ENCODE measurements at places on chromosomes 4 and X.

DNA sequence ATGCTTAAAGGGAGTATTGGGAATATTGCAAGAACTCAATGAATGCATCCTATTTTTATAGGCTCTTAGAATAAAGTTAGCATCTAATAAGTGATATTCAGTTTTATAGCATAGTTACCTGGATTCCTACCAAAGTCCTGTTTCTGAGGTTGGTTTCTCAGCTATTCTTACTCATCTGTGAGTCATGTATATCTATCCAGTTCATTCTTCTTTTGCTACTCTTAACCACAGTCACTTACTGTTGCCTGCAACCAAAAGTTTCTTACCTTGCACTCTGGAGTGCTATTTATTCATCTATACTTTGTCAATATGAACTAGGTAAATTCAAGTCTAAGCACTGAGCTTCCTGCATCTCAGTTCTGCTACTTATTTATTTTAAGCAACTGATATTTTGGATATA, 322.5 kb downstream of the HS3ST1 start:
- no peak for DNase-seq

DNA sequence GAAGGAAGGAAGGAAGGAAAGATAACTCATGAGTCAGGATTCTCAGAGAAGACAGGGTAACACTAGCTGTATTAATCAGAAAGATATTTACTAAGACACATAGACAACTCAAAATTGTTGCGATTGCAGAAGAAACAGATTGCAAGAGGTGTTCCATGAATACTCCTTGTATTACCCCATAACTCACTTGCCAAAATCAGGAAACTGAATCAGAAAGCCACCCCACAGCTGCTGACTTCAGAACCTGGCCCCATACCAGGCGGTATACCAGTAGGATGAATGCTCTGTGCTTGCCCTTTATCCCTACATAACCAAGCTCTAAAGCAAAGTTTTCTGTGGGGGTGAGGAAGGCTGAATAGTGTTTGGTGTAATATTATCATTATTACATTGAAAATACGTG, 468.5 kb downstream of the IQCM start:
- DNase-seq: no peak

DNA sequence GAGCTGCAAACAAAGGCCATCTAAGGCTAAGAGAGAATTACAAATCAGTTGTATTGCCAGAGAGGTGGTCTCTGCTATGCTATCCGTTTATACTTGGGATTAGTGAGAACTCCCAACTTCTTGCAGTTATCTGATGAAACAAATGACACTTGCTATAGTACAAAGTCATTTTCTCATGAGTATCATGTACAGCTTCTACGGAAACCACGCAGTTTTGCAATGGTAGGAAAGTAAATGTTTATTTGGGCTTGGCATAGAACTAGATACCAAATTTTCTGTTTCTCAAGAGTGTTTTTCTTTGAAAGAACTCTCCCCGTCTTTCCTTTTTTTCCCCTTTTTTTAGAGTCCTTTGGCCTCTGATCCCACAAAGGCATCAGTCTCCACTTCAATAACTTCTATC, 128.2 kb upstream of the ENPEP start:
- DNase-seq: no peak

GRCh38 chrX:2521927-2522386, 21.2 kb upstream of the DHRSX start:
- DNase-seq: no peak

DNA sequence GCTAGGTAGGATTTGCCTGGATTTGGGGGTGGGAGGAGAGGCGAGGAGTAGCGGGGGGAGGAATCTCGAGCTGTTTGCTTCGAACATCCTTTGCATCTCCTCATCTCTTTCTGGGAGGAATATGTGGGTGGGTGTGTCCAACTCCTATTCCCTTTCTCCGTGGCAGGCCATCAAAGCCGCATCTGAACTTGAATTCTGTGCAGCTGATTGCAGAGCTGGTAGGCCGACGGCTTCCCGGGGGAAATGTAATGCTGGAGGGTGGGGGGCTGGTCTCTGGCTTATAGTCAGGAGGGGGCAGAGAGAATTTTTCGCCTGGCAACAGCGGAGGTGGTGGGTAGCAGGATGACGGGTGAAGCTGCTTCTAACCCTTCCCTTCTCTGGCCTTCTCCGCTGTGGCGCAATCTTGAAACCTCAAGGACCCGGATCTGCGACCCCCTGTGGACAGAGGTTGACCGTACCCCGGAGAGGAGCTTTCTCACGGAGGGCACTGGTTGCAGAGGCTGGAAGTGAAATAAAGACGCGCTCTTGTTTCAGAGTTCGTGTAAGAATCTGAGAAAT, 628 bp downstream of the ZCCHC12 start:
- no peak for DNase-seq

- DNase-seq: no peak
Observed at GRCh38 chrX:78514852-78515251, 144.3 kb downstream of the RTL3 start.

DNA sequence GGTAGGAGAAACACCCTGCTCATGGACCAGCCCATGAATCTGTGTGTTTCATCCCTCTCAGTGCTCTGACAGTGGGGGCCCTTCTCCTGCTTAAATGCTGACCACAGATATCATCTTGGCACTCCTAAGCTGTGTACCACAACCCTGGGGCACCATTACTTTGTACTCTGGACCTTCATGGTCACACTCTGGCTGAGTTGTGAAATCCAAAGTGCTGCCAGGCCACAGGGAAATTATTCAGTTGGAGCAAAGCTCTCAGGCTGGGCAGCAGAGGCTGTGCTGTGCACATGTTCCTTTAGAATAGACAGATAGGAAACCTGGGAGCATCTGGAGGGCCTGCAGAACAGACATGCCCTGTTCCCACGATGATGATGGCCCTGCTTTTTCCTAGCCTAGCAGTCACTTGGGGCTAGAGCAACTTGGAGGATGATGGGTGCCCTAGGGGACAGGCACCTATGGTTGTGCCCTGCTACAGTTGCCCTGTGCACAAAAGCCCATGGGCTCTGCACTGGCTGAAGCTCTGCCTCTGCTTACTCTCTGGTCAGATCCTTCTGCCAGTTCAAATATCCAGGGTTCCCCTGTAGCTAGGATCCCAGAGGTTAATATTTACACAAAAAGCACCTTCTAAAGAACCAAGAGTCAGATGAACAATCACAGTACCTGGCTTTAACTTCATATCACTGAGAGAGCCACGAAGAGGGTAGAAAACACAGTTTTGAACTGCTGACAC, 48.5 kb upstream of the CDX4 start:
- DNase-seq: no peak

- DNase-seq: no peak
Observed at GRCh38 chr4:7636240-7636508, 201.4 kb upstream of the PSAPL1 start.

DNA sequence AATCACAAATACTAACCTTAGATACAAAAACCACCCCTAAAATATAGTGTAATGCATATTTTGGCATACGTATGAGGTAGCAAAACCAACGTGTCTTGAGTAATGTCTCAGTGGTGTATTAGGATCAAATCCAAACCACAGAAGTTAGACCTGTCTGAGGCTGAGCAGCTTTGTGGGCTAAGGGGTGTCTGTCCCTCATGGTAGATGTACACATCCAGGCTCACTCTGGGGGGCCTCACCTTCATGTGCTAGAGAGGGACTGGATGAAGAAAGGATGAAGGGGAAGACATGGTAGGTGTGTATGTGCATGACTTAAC, 188.0 kb upstream of the TBC1D9 start:
- DNase-seq: no peak

DNA sequence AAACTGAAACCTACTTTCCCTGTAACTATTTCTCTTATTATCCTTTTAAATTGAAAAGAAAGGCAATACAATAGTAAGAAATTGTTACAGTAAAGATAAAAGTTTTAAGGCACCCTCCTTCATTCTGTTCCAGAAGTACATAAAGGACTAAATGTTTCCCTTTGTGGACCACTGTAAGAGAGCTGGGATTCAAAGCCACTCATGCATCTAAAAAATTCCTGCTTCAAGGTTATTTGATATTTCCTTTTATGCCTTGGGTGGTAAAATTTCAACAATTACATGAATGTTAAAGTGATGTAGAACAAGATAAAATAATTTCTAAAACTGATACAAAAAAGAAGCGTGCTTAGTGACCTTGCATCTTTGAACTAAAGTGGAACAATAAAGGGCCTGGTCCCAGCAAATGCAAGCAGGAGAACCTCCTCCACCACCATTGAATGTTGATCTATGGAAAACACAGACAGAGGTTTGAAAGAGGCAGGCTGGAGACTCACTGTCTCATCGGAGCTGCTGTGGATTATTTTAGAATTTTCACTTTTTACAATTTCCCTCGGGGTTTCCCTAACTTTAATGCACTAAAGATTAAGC, 42.3 kb upstream of the PRSS12 start:
- no peak for DNase-seq

DNA sequence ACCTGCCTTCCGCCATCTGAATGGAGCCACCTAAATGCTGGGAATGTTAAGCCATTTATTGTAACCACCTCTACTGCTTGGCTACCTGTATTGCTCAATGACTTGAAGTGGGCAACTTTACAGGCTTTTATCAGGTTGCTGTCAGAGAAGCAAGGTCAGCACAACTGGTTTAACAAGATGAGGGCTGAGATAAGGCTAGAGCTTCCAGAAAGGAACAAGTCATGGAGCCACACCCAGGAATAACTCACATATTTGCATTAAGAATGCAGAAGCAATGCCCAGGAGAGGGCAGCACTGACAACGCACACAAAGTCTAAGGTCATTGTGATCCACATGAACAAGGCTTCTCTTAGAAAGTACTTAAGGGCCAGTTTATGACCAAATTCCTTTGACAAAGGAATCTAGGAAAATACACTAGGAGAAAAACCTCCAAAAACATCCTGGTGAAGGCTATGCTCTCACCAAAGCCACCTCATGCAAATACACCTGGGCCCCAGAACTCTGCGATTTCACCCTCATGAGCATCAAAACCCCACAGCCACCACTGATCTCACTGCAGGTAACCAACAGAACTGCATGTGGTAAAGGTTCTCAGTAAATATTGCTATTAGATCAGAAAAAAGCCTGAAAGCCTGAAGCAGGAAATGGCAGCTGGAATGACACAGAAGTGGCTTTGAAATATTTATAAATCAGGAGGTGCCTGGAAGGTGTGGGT, 15.0 kb upstream of the STS start:
- peak; percentile 41 for DNase-seq

GRCh38 chrX:2928191-2928582, 952 bp downstream of the ARSD start:
- no peak for DNase-seq

DNA sequence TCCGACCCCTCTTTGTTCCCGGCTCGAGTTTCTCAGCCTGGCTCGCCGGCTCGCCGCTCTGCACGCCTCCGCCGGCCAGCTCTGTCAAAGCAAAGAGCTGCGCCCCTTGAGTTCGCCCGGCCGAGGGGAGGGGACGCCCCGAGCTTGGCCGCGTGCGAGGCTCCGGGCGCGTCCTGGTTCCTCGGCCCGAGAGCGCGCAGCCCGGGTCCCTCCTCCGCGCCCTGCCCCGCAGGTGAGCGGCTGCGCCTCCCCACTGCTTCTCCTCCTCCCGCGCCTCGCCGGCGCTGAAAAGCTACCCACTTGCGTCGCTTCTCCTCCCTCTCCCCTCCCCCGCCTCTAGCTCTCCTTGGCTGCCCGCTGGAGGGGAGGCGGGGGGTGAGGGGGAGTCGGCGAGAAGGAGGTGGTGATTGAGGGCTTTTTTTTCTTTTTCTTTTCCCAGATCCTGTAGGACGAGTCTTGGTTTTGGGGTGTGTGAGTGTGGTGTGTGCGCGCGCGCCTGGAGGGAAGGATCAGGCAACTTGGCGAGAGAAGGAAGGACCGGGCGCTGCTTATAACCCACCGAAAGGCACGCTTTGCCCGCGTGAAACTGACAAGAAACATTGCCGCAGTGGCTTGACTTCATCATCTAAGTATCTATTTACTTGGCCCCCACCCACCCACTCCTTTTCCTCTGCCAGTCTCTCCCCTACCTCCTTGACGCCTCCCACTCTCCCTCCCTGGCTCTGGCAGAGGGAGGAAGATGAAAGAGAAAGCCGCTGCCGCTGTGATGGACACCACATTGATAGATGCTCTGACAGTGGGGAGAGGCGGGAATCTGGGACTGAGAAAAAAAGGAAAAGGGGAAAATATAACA, at the start of gene LEF1:
LEF1 (minus strand) TSS at position 262 of the 853 bp plus-strand sequence. CDS start 1,165 bp downstream, outside the sequence.
- DNase-seq: peak; percentile 26

- DNase-seq: no peak
Observed at GRCh38 chr4:88225232-88226105, 58.9 kb downstream of the PPM1K start.

- DNase-seq: no peak
Observed at GRCh38 chrX:30212172-30212571, 3.2 kb upstream of the MAGEB2 start.

DNA sequence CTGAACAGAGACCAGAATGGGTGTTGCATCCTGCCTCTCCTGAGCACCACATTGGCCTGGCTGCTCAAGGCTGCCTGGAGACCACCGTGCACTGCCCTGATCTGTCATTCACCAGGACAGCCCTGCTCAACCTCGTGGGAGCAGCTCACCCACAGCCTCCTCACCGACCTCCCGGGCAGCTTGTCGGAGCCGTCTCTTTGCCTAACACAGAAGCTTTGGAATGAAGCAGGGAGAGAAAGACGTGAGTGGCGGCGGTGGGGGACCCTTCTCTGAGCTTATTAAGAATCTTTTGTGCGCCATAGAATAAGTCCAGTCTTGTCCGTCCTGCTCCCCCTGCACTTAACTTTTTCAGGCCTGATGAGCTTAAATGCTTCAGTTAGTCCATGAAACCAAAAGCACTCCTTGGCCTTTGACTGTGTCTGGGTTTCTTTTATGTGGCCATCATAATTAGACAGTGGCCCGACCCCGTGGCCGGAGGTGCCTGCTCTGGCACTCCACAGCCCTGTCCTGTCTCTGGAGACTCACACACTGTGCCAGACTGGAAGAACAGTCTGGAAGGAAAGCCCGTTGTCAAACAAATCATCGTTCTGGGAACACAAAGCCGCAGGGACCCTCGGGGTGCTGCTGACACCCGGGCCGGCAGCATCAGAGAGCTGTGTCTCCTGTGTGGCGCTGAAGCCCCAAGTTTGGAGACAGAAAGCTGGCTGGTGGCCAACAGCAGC, 192.8 kb downstream of the BCOR start:
- DNase-seq: no peak

GRCh38 chrX:68991691-68992345, 163.0 kb downstream of the EFNB1 start:
- DNase-seq: no peak

DNA sequence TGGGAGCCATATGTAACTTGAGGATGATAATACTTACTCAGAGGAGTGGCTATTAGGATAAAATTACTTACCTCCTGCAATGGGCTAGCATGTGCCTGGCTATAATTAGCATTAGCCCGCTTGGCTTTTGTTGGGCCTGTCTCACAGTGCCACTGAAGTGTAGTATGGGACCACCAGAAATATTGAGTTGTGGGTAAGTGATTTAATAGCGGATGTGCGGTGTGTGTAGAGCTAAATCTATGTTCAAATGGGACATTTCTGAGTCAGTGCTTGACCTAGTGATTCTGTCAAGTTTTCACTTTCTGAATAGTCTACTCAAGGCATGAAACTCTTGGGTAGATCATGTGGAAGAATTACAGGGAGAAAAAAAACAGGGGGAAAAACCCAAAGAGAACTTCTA, 3.5 kb upstream of the CLNK start:
- DNase-seq: no peak

Data from NCI-H748 treated with DMSO at 0.1 percent for 48 hours (cell line).